Activated naive CD4-positive, alpha-beta T cell treated with anti-CD3 and anti-CD28 coated beads, Interleukin-2, amount 50 U/mL, for 72 hours (primary cell): ENCODE measurements at places on chromosomes 3 and 15.

DNA sequence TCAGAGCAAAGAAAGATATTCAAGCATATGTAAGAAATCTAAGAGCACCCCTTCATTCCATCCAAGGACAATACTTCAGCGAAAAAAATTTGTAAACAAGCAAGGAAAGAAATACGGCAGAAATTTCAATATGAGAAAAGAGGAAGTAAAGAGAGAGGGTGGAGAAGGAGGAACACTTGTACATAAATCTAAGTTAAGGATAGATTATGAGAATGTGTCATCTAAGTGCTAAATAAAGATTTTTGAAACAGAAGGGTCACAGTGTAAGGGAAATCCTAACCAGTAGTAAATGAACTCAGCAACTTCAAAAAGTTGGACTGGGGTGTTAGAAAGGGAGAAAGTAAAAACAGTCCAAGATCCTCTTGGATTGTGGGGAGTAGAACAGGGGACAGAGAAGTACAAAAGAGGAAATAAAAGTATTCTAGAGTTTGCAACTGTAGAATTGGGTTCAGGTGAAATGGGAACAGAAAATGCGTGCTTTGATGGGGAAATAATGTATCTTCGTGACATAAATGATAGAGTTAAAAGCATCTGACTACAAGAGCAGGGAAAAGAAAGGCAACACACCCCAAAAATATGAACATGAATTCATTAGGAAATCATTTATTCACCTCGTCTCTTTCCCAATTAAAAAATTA, 68.5 kb upstream of the ATP13A5 start:
- DNase-seq = no peak

GRCh38 chr3:133268726-133269134, 131.1 kb upstream of the BFSP2 start:
- no peak for DNase-seq

DNA sequence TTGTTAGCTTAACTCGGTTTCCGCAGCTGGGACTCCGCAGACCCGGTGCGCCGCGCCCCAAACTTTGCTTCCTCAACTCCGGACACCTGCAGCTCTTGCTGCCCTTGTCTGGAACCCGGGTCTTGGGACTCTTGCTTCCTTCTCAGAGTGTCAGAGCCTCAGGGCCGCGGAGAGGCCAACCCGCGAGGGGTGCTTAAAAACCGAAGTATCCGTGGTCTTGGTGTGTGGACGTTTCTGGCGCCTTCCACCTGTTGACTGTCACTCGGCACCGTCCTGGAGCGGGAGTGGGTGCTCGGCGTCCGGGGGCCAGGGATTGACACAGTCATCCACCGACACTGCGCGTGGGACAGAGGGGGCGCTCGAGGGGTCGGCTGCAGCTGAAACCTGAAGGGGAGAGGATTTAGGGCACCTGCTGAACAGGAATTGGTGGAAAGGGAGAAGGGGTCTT, 386 bp downstream of the SQOR start:
- peak; percentile 70 for DNase-seq

GRCh38 chr3:3015185-3016089, 94.7 kb downstream of the IL5RA start:
- DNase-seq = no peak
